ENCODE measurements at places on chromosomes 13 and 19.

DNA sequence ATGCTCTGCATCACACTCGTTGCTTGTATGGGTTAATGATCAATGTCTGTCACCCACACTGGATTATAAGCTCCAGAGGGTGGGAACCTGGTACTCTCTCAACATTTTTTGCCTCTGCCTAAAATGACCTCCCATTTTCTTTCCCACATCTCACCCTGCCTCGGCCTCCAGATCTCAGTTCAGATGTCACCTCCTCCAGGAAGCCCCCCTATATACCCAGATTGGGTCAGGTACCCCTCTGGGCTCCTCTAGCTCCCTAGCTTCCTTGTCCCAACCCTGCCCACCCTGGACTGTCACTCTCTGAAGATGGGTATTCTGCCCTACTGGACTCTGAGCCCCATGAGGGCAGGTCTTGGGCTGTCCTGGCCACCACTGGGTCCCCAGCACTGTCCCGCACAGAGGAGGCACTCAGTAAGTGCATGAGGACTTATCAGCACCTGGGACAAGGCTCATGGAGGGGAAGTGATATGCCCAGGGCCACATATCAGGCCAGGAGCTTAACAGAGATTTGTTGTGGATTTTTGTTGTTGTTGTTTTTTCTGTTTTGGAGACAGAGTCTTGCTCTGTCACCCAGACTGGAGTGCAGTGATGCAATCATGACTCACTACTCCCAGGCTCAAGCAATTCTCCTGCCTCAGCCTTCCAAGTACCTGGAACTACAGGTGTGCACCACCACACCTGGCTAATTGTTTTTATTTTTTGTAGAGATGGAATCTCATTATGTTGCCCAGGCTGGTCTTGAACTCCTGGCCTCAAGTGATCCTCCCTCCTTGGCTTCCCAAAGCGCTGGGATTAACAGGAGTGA, 23.8 kb downstream of the PRKD2 start:
- DNase-seq, result no peak

- no peak for DNase-seq
Measured at GRCh38 chr19:17734146-17734545, 14.9 kb downstream of the MAP1S start.

- no peak for DNase-seq
Measured at GRCh38 chr13:93244918-93245280, 18.3 kb downstream of the GPC6 start.

DNA sequence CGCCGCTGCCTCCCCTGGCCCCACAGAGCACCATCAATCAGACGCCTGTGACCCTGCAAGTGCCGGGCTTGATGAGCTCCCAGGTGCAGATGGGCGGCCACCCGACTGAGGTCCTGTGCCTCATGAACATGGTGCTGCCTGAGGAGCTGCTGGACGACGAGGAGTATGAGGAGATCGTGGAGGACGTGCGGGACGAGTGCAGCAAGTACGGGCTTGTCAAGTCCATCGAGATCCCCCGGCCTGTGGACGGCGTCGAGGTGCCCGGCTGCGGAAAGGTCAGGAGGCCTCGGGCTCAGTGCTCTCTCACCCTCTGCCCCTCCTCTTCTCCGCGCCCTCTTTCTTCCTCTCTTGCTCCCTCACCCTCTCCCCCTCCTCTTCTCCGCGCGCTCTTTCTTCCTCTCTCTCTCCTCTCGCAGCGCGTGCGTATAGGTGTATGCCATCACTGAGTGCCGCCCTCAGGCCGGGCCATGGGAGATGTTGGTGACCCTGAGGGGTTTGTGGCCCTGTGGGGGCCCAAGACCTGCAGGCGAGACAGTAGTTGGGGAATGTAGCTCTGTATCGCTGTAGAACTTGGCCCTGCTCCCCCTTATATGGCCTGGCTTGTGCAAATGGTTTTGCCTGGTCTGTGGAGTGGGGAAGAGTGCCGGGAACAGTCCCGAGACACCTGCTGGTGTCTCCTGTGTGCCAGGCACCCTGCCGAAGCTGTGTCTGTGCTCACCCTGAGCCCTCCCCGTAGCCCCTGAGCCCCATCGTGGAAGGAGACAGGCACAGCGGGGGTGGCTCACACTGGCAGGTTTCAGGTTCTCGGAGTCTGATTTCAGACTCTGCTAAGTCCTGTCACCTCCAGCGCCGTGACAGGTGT, 5.4 kb upstream of the EPN1 start:
- DNase-seq, result no peak

DNA sequence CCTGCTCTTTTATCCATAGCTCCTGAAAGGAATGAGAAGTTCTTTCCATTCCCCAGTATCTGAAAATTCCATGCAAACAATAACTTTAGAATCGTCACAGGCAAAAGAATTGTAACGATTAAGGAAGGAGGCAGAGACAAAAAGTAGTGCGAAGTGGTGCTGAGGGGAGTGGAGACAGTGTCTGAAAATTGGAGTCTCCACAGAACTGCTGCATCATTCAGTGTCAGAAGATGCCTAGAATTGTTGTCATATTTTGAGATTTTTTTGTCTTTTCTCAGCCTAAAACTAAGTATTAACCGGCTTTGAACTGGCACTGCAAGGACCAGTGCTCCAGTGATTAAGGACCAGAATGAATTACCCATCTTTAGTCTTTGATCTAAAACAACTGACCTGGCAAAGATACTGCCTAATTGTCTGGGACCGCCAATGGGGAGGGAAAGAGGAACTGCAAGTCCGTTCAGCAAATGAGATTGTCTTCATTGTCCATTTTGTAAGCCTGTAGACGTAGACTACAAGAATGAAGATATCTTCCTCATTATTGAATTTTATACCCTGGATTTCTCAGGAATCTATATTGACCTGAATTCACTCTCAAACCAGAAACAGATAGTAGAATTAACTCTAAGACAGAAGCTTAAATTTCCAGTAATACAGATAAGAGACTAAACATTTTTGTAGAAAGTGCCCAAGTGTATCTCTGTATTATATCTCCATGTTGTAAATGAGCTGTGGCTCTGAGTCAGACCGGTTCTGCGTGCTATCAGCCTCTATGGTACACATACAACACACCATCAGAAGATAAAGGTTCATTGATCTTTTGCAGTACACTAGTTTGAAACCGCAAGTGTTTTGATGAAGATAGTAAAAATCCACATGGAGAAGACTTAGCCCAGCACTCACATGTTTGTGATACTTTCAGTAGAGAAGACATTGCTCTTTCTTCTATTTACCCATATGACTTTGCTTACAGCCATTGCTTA, 293.2 kb downstream of the EFNB2 start:
- DNase-seq, result no peak

GRCh38 chr13:28792992-28793391, 27.1 kb upstream of the MTUS2 start:
- DNase-seq, result no peak

DNA sequence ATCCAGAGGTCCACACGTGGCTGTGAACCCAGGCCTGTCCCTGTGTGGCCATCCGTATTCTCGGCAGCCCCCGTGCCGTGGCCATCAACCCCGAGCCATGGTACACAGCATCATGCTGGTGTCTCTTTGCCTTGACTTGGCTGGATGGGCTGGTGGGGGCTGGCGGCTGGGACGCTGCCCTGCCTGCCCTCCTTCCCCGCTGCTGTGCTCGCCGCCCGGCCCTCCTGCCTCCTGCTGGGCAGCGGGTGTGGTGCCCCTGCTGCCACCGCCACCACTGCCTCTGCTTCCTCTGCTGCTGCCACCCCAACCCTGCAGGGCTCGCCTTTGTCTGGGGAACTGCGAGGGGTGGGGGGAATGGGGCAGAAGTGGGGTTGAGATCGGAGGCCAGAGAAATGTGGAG, 19.7 kb upstream of the EHD2 start:
- no peak for DNase-seq

DNA sequence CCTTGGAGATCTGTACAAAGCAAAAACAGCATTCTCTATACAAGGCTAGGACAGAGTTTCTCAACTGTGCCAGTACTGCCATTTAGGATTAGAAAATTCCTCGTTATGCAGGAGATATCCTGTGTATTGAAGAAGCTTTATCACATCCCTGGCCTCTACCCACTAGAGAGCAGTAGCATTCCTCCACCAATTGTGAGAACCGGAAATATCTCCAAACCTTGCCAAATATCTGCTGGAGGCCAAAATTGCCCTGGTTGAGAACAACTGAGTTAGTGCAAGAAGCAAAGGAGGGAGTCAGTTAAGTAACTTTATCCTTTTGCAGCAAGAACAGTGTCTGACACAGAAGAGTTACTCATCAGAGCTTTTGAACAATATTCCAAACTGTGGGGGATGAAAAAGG, 16.2 kb upstream of the FREM2 start:
- no peak for DNase-seq

GRCh38 chr13:102779436-102780159, 6.0 kb upstream of the TEX30 start:
- no peak for DNase-seq

- DNase-seq, result no peak
Measured at GRCh38 chr13:66210677-66211076, 1019.5 kb downstream of the PCDH9 start.

GRCh38 chr19:51514866-51515481, 13.4 kb upstream of the SIGLEC12 start:
- no peak for DNase-seq

DNA sequence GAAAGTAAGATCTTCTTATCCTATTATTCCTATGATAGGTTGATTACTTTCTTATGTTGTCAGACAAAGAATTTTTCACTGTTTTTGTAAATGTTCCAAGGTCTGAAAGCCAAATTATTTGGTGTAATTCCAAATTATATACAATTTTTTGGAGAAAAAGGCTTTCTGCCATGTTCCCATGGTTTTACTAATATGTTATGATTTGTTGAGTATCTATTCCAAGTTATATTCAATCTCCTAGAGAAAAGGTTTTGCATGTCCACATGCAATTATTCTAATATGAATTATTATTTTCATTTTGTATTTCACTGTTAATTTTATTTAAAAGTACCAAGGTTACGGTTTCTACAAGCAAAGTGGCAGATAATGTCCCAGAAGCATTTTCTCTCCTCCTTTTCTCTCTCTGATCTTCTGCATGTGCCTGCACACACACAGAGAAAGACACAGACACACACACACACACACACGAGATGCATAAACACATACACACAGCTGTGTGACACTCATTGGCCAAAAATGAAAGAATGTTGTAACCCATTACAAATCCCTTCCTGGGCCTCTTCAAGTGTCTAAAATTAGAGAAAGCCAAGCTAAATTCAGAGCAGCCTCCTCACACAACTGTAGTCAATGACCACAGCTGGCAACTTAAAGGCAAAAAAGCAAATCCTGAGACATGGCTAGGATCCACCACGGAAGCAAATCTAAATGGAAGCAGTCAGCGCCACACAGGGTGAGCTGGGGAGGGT, 621.0 kb downstream of the EFNB2 start:
- DNase-seq, result no peak

GRCh38 chr19:13301627-13302334, 151.6 kb downstream of the IER2 start:
- peak; percentile 63 for DNase-seq

GRCh38 chr13:40631605-40632004, 34.8 kb downstream of the FOXO1 start:
- no peak for DNase-seq

- no peak for DNase-seq
Measured at GRCh38 chr13:52187029-52187423, 27.6 kb upstream of the NEK3 start.

GRCh38 chr13:111384441-111385182, 64.2 kb downstream of the TEX29 start:
- DNase-seq, result no peak

GRCh38 chr13:41587490-41587889, 130.1 kb downstream of the RGCC start:
- no peak for DNase-seq

DNA sequence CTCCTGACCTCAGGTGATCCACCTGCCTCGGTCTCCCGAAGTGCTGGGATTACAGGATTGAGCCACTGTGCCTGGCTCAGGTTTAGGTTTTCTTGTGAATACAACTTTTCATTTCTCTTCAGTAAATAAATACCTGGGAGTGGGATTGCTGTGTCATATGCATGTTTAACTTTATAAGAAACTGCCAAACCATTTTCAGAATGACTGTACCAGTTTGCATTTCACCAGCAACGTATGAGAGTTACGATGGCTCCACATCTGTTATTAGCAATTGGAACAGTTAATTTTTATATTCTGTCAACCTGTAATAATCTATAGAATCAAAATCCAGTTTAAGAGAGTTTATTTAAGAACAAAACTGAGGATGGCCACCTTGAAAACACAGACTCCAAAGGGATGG, 52.2 kb downstream of the TEX26 start:
- no peak for DNase-seq

DNA sequence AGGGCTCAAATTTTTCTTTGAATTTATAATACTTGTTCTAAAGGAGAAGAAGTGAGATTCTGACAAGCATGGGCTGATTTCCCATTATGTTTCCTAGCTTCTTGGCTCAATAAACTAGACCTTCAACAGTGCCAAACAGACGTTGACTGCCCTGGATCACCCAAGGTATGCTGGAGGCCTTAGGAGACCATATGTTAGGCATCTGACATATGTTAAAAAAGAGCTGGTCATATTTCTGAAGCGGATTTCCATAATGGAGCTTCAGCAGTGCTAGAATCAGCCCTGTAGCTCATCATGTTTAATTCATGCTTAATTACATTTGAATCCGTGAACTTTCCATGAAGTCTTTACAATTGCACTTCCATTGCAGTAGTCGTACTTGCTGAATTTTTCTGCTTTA, 653.3 kb downstream of the DIAPH3 start:
- no peak for DNase-seq

- DNase-seq, result no peak
Measured at GRCh38 chr19:31058676-31059340, 290.4 kb downstream of the TSHZ3 start.

DNA sequence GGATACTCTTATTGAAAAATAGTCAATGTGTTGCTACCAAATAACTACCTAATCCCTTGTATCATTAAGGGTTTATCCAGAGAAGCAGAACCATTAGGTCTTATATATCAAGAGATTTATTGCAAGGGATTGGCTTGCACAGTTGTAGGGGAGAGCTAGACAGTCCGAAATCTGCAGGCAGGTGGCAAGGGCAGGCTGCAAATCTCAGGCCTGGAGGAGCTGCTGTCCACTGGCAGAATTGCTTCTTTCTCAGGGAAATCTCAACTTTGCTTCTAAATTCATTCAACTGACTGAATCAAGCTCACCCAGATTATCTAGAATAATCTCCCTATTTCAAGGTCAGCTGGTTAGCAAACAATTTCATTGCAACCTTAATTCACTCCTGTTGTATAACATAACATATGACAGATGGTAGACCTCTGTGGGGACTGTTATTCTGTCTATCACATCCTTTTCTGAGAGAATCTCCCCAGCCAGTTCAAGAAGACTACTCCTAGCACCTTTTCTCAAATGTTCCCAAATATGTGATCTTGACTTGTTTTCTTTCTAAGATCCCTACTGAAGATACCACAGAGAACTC, 194.2 kb downstream of the NHLRC3 start:
- DNase-seq, result peak; percentile 3

DNA sequence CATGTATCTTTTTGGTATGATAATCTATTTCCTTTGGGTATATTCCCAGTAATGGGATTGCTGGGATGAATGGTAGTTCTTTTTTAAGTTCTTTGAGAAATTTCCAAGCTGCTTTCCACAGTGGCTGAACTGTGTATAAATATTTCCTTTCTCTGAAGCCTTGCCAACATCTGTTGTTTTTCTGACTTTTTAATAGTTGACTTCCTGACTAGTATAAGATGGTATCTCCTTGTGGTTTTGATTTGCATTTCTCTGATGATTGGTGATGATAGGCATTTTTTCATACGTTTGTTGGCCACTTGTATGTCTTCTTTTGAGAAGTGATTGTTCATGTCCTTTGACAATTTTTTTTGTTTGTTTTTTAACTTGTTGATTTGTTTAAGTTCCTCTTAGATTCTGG, 61.6 kb upstream of the PCDH17 start:
- DNase-seq, result no peak

- no peak for DNase-seq
Measured at GRCh38 chr13:52447354-52447753, 3.1 kb downstream of the VPS36 start.
